ENCODE measurements at places on chromosomes 13 and 19.

GRCh38 chr13:58804832-58805231 lies 1173.3 kb downstream of the PCDH17 start:
- DNase-seq: no peak

DNA sequence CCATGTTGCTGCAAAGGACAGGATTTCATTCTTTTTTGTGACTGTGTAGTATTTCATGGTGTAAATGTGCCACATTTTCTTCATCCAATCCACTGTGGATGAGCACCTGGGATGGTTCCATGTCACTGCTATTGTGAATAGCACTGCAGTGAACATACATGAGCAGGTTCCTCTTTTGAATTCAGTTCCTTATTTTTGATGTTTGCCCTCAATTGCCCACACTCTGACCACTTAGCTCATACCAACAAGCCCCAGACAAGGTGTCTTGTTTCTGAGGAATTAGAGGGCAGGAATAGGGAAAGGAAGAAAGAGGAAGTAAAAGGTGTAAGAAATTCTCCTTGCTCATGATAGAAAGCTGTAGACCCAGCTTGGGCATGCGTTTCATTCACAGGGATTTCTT lies 244.2 kb upstream of the ZNF507 start:
- DNase-seq: no peak

GRCh38 chr13:61188057-61188456 lies 227.6 kb downstream of the PCDH20 start:
- no peak for DNase-seq

GRCh38 chr19:43883864-43884263 lies 51.2 kb downstream of the ZNF45 start:
- no peak for DNase-seq

DNA sequence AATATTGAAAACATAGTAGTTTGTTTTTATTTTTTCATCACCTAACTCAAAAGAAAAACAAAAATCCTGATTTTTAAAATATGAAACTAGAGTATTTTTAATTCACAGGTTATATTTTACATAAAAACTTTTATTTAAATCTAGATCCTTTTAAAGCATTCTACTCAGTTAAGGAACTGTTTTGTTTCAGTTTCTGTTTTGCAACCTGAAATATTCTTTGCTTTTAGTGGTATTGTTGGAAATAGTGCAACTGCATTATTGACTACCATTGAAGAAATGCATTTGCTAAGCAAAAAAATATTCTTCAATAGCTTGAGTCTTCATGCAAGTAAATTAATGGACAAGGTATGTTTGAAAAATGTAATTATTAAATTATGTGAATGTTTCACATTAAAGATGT lies 43.8 kb downstream of the COG6 start:
- no peak for DNase-seq

- no peak for DNase-seq
Observed at GRCh38 chr13:42038661-42039456, 9.6 kb upstream of the DGKH start.

GRCh38 chr13:69683921-69684686 lies 423.5 kb upstream of the ATXN8OS start:
- DNase-seq: no peak

DNA sequence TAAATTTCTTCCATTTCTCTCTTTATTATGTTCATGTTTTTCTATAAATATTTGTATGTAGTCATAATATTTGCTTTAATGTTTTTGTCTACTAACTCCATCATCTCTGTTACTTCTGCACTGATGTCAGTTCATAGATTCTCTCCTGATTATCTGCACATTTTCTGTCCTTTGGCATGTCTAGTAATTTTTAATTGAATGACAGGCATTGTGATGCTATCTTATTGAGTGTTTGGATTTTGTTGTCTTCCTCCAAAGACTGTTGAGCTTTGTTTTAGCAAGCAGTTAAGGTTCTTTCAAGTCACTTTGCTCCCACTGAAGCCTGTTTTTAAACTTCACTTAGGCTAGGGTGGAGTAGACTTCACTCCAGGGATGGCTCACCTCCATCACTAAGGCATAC lies 276.8 kb downstream of the DLEU7 start:
- no peak for DNase-seq

Measured in stimulated activated CD8-positive, alpha-beta memory T cell treated with anti-CD3 and anti-CD28 coated beads, Interleukin-2, amount 100 ng/mL, for 1 hour (primary cell).